Chondrocyte (in vitro differentiated cells): ENCODE measurements at places on chromosomes 4 and X. TPM values are rescaled to one million over a fixed set of nuclear protein-coding genes. Genes with fewer than 3 reads are reported as not detected.

- no peak overlapping the region for H3K27ac ChIP-seq
- peaks cover 51% of the 10 kb centered on the region for H3K27me3 ChIP-seq
- H3K36me3 ChIP-seq: no peaks in the 10 kb centered on the region
- H3K4me3 ChIP-seq: peak overlapping the region; percentile 73
- no peak for DNase-seq
Measured at GRCh38 chr4:90128961-90129495, 1.8 kb downstream of the CCSER1 start.

- no peaks in the 10 kb centered on the region for H3K27me3 ChIP-seq
- H3K27ac ChIP-seq: no peak overlapping the region
- no peak for DNase-seq
Measured at GRCh38 chr4:141390571-141390970, 169.9 kb downstream of the ZNF330 start.

DNA sequence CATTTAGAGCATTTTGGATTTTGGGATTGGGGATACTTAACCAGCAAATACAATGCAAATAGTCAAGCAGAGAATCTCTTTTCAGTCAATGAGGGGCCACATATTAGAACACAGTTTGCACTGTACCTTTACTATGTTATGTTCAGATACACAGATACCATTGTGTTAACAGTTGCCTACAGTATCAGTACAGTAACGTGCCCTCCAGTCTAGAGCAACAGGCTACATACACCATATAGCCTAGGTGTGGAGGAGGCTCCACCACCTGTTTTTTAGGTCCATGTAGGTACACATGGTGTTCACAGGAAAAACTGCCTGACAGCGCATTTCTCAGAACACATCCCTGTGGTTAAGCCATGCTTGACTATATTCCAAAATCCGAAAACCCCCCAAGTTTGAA, 9.1 kb downstream of the GRPEL1 start:
- no peaks in the 10 kb centered on the region for H3K4me1 ChIP-seq
- no peaks in the 10 kb centered on the region for H3K27me3 ChIP-seq
- no peak overlapping the region for H3K4me3 ChIP-seq
- no peak for DNase-seq

- no peaks in the 10 kb centered on the region for H3K36me3 ChIP-seq
- no peaks in the 10 kb centered on the region for H3K27me3 ChIP-seq
- peaks cover 16% of the 10 kb centered on the region for H3K4me1 ChIP-seq
- H3K4me3 ChIP-seq: peak within 1 kb of the TSS; percentile 88
Measured at GRCh38 chrX:136497556-136498052, at the start of gene HTATSF1. HTATSF1 (plus strand) TSS chrX:136497592; CDS start chrX:136497685, 93 bp downstream.

DNA sequence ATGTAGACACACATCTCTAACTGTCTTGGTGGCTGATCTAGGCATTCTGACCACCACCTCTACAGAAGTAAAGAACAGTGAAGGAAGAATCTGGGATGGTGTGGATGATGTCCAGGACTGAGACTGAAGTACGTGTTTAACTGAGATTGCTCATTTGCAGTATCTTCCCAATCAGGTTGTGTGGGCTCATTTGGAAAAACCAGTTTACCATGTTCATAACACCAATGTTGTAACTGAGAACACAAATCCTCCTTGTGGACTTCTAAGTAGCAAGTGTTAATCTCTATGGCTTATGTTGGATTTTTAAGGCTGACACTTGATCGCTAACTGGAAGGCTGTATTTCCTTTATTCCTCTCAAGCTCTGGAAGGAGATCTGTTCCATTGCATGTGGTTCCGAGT, 144.7 kb downstream of the ZNF518B start:
- H3K27ac ChIP-seq: no peak overlapping the region
- no peaks in the 10 kb centered on the region for H3K4me1 ChIP-seq
- H3K4me3 ChIP-seq: no peak overlapping the region
- H3K27me3 ChIP-seq: peaks cover 2% of the 10 kb centered on the region
- no peaks in the 10 kb centered on the region for H3K36me3 ChIP-seq

- H3K27me3 ChIP-seq: no peaks in the 10 kb centered on the region
- H3K36me3 ChIP-seq: no peaks in the 10 kb centered on the region
- no peak overlapping the region for H3K4me3 ChIP-seq
- H3K4me1 ChIP-seq: peaks cover 13% of the 10 kb centered on the region
- H3K27ac ChIP-seq: no peak overlapping the region
Measured at GRCh38 chr4:78613522-78614321, 62.2 kb downstream of the ANXA3 start.

- no peaks in the 10 kb centered on the region for H3K27me3 ChIP-seq
- H3K4me1 ChIP-seq: peaks cover 67% of the 10 kb centered on the region
- H3K4me3 ChIP-seq: peak overlapping the region; percentile 88
- no peaks in the 10 kb centered on the region for H3K36me3 ChIP-seq
- H3K27ac ChIP-seq: peak overlapping the region; percentile 100
Measured at GRCh38 chr4:15656038-15656470, 897 bp upstream of the FBXL5 start.

DNA sequence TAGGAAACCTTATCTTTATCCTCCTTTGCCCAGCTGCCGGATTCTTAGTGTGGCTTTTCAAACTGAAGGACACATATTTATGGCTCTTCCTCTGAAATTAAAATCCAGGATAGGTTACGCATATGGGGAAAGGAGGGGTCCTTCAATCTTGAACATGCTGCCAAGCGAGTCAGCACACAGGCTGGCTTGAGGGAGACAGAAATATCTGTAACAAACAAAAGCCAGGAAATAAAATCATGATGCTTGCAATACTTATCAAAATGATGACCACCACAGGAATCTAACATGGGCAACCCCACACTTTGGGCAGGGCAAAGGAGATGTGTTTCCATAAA, 196.4 kb upstream of the LDB2 start:
- H3K36me3 ChIP-seq: no peaks in the 10 kb centered on the region
- no peak for DNase-seq
- H3K4me3 ChIP-seq: no peak overlapping the region
- H3K27ac ChIP-seq: no peak overlapping the region

GRCh38 chr4:30903502-30904214, 183.5 kb downstream of the PCDH7 start:
- DNase-seq: no peak
- peaks cover 5% of the 10 kb centered on the region for H3K36me3 ChIP-seq
- peaks cover 21% of the 10 kb centered on the region for H3K4me1 ChIP-seq
- peak overlapping the region; percentile 45 for H3K27ac ChIP-seq
- H3K27me3 ChIP-seq: no peaks in the 10 kb centered on the region

DNA sequence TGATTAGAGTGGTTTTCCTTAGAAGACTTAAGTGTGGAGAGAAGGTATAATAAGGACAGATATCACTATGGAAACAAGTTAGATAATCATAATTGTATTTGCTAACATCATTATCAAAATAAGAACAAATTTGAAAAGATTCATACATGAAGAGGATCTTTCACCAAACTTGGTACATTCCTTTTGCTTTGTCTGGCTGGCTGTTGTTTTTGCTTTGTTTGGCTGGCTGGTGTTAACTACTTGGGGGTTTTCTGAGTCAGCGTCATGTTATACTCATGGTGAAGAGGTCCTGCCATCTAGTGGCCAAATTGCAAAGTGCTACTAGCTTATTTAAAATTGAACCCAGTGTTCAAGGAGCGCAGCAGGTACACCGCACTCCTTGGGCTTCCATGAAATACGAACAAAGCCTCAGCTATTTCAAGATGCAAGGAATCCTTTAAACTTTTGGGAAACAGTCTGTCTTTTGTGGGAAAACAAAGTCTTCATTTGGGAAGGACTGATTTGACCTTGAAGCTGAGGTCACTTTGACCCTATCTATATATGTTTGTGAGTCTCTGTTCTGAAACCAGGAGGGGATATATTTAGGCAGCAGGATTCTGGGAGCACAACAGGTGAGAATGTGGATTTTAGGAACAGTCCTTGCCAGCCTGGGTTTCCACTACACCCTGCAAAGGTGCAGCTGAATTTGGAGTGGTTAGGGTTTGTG, 129.7 kb downstream of the PLS3 start:
- DNase-seq: no peak
- peaks cover 4% of the 10 kb centered on the region for H3K27me3 ChIP-seq
- H3K4me3 ChIP-seq: peak overlapping the region; percentile 51
- peak overlapping the region; percentile 94 for H3K27ac ChIP-seq

- H3K27ac ChIP-seq: no peak overlapping the region
- no peaks in the 10 kb centered on the region for H3K36me3 ChIP-seq
- H3K4me3 ChIP-seq: no peak overlapping the region
- H3K27me3 ChIP-seq: peaks cover 2% of the 10 kb centered on the region
- H3K4me1 ChIP-seq: no peaks in the 10 kb centered on the region
- no peak for DNase-seq
Measured at GRCh38 chr4:11814758-11815157, 386.1 kb upstream of the HS3ST1 start.

DNA sequence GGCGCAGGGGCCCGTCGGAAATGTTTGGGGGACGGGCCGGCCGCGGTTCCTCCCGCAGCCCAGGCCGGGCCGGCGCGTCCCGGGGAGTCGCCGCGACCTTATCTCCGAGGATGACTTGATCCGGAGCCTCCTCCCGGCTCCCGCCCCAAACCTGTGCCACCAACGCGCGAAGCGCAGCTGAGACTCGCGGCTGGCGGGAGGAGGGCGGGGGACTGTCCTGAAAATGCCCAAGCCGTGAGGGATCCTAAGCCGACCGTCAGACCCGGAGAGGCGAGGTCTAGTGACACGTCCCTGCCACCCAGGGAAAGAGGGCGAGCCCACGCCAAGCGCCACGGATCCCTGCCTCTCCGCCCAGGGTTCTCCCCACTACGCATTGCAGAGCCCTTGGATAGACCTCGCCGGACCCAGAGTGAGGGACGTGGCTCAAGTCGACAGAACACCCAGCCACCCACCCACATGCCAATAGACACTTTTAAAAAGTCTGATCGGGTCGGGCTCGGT, 26.9 kb downstream of the UTP14A start:
- no peaks in the 10 kb centered on the region for H3K36me3 ChIP-seq
- peaks cover 8% of the 10 kb centered on the region for H3K27me3 ChIP-seq
- no peak overlapping the region for H3K27ac ChIP-seq

GRCh38 chr4:6506616-6507140, 34.3 kb upstream of the PPP2R2C start:
- H3K36me3 ChIP-seq: peaks cover 4% of the 10 kb centered on the region
- H3K27me3 ChIP-seq: peaks cover 10% of the 10 kb centered on the region
- no peaks in the 10 kb centered on the region for H3K4me1 ChIP-seq
- H3K4me3 ChIP-seq: no peak overlapping the region

- no peak overlapping the region for H3K27ac ChIP-seq
- peaks cover 9% of the 10 kb centered on the region for H3K27me3 ChIP-seq
- no peaks in the 10 kb centered on the region for H3K36me3 ChIP-seq
- H3K4me3 ChIP-seq: no peak overlapping the region
Measured at GRCh38 chr4:140212646-140213045, 58.7 kb upstream of the MAML3 start.

DNA sequence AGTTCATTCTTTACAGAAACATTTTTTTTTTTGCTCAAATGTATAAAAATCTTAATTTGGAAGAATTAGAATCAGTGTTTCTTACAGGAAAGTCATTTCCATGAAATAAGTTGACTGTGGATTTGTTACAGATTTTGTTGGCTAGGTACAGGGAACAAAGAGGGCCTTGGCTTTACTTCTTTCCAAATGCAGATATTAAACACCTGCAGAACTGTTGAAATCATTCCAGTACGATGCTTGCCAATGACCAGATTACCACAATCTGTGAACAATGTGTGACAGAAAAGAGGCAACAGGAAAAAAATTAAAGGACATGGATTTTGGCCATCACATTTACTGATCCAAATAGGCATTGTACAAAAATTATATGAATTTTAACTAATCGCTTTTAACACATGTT, 70.8 kb downstream of the ANXA10 start:
- DNase-seq: no peak
- no peak overlapping the region for H3K4me3 ChIP-seq
- H3K36me3 ChIP-seq: peaks cover 2% of the 10 kb centered on the region
- H3K4me1 ChIP-seq: peaks cover 3% of the 10 kb centered on the region
- no peak overlapping the region for H3K27ac ChIP-seq
- H3K27me3 ChIP-seq: no peaks in the 10 kb centered on the region

DNA sequence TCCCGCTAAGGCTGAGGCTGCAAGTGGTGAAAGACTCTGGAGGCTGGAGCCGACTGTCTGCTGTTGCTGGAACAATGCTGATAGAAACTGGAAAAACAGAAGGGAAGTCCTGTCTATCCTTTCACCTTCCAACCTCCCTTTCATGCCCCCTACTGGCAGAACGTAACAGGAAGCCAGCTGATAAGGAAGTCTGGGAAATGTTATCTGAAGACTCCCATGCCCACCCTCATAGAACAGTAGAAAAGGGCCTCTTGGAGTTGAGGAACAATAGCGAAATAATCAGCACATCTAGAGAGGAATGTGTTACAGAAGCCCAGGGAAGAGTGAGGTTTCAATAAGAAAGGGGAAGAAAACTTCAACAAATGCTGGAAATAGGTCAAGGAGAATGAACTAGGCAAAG, 117.1 kb upstream of the DKK2 start:
- no peak overlapping the region for H3K4me3 ChIP-seq
- peaks cover 63% of the 10 kb centered on the region for H3K4me1 ChIP-seq
- H3K27me3 ChIP-seq: no peaks in the 10 kb centered on the region
- DNase-seq: no peak
- no peaks in the 10 kb centered on the region for H3K36me3 ChIP-seq
- peak overlapping the region; percentile 64 for H3K27ac ChIP-seq

- no peaks in the 10 kb centered on the region for H3K4me1 ChIP-seq
- H3K36me3 ChIP-seq: no peaks in the 10 kb centered on the region
- no peak overlapping the region for H3K4me3 ChIP-seq
Measured at GRCh38 chrX:4668802-4669536, 955.5 kb upstream of the PRKX start.

DNA sequence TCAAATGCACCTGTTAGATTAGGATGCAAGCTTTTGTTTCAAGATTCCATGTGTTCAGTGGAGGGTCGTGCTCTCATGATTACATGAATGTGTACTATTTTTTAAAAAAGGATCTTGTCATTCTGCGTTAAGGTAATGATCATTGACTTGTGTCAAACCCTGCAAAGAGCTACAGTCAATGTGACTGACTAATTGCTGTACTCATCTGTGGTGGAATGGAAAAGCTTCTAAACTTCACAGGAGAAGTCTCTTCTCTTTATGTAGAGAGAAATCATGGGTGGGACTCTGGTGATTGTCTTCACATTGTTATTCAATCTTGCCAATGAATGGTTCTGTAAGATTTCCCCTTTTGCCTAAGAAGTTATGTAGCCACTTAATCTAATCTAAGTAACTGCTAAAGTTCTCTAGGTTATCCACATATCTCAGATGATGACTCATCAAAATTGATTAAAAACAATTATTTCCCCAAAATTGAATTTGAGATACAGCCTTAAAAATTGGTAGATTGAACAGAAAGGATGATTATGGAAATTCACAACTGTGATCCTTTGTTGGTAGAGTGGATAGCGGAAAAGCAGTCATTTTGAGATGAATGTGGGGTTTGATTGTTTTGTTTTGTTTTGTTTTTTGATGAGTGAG, 6.7 kb downstream of the MAGEE1 start:
- no peak for DNase-seq
- H3K36me3 ChIP-seq: no peaks in the 10 kb centered on the region
- no peak overlapping the region for H3K4me3 ChIP-seq
- H3K4me1 ChIP-seq: peaks cover 5% of the 10 kb centered on the region

The AADAT gene
- total RNA-seq: 9.8 to 13.2 TPM (median 12.3 TPM) in 3 replicates

The NR3C2 gene
- total RNA-seq: 0.15 to 0.23 TPM (median 0.20 TPM) in 3 replicates

The POU4F2 gene
- total RNA-seq: not detected in 3 replicates

The S100P gene
- 0.95 to 1.1 TPM in 2 of 3 replicates, not detected in the other for total RNA-seq

The MEPE gene
- not detected in 3 replicates for total RNA-seq

The HS3ST1 gene
- not detected in 3 replicates for total RNA-seq

The ZNF157 gene
- 0.15 to 0.22 TPM in 2 of 3 replicates, not detected in the other for total RNA-seq

The PCDH19 gene
- 5.0 to 63.2 TPM (median 5.3 TPM) in 3 replicates for total RNA-seq

The SPIN2B gene
- 12.9 to 24.2 TPM (median 13.9 TPM) in 3 replicates for total RNA-seq

The NMU gene
- total RNA-seq: 0.80 to 1.5 TPM in 2 of 3 replicates, not detected in the other
